ENCODE measurements at places on chromosomes 5 and 9.

DNA sequence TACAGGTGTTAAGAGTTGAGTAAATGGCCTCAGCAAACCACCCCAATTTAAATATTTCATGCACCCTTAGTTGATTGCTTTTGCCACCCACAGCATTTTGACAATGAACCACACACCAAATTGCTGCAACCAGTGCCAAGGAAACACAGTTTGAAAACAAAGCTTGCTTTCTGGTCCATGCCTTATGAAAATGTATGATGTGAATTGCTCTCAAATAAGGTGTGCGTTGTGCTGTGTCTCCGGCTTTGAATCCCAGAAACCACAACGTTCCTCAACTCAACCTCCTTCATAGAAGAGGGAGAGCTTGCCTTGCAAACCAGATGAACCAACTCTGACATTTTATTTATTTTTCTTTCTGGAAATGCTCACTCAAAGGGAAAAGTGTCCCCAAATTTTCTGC lies 762.7 kb downstream of the TLE1 start:
- no peak for DNase-seq

DNA sequence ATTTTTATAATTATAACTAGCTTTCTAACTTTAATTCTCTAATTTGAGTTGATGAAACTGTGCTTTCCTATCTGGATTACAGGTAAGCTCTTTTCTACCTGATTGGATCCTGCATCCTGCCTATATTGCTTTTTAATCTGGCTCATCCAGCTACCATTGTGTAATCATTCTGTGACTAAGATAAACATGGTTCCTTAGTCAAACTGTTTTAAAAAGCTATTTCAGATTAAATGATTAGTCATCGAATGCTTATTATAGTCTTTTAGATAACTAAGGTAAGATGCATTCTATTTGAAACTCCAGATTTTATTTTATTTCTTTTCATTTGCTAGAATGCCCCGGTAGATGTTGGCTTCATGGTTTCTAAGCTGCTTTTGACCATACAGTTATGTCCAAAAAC lies 50.7 kb downstream of the ICE1 start:
- no peak for DNase-seq

DNA sequence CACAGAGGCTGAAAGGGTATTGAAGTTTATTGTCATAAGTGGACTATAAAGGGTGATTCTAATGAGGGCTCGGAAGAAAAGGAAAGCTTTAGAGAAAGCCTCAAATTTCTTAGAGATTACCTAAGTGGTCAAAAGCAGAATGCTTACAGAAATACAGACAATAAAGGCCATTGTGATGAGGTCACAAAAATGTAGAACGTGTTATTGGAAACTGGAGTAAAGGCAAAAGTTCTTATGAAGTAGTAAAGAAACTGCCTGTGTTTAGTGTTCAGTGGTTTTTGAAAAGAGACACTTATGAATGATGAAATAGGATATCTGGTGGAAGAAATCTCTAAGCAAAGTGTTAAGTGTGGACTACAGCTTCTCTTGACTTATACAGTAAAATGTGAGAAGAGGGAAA lies 726.9 kb downstream of the DNAH5 start:
- DNase-seq = no peak

GRCh38 chr9:113653746-113654604 lies 190.4 kb downstream of the RGS3 start:
- no peak for DNase-seq

GRCh38 chr9:121955649-121956048 lies 137.5 kb downstream of the TTLL11 start:
- no peak for DNase-seq

DNA sequence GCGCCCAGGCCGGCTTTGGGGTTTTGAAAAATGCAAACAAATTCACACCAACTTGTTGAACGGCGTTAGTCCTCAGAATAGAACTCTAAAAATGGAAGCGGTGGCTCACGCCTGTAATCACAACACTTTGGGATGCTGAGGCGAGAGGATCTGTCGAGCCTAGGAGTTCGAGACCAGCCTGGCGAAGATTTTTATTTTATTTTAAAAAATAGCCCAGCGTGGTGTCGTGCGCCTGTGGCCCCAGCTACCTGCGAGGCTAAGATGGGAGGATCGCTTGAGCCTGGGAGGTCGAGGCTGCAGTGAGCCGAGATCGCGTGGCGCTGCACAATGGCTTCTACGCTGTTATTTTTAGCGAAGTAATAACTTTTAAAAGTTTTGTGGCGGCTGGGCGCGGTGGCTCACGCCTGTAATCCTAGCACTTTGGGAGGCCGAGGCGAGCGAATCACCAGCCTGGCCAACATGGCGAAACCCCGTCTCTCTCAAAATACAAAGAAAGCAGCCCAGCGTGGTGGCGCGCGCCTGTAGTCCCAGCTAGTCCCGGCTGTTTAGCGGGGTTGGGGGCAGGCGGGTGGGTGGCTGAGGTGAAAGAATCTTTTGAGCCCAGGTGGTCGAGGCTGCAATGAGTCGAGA lies 694 bp upstream of the PLIN2 start:
- no peak for DNase-seq

DNA sequence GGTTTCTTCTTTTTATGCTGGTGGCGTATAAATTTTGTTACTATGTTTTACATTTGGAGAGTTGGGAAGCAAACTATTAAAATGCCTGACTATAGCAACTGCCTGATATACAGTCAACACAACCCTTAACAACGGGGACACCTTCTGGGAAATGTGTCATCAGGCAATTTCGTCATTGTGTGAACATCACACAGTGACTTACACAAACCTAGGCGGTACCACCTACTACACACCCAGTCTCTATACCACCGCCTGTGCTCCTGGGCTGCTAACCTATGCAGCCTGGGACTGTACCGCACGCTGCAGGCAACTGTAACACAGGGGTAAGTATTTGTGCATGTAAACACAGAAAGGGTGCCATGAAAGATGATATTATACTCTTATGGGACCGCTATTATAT lies 1.3 kb upstream of the CDHR2 start:
- no peak for DNase-seq

- DNase-seq = no peak
Measured at GRCh38 chr9:5408596-5408995, 29.1 kb downstream of the PLGRKT start.

- DNase-seq = peak; percentile 28
Measured at GRCh38 chr9:121261107-121261460, 6.9 kb upstream of the GSN start.

DNA sequence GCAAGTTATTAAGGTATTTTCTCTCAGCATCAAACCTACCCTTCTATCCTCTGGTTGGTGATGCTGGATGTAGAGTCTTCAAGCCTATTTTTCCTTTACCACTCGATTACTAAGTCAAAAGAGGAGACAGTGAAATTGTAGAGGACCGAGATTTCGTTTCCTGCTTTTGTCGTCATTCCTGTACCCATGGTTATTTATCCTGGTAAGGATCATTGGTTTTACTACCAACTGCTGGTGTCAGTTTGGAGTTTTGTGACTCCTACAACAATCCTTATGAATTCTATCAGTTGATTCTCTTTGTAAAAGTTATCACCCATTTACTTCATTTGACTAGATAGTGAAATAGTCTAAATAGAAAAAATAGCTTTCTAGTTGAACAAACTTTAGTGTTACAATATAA lies 2028.2 kb upstream of the ACO1 start:
- DNase-seq = no peak

- no peak for DNase-seq
Measured at GRCh38 chr9:115777610-115778009, 376.0 kb upstream of the PAPPA start.

GRCh38 chr5:31995006-31995405 lies 179.1 kb downstream of the GOLPH3 start:
- no peak for DNase-seq

- no peak for DNase-seq
Measured at GRCh38 chr9:14080959-14081542, 232.9 kb downstream of the NFIB start.

DNA sequence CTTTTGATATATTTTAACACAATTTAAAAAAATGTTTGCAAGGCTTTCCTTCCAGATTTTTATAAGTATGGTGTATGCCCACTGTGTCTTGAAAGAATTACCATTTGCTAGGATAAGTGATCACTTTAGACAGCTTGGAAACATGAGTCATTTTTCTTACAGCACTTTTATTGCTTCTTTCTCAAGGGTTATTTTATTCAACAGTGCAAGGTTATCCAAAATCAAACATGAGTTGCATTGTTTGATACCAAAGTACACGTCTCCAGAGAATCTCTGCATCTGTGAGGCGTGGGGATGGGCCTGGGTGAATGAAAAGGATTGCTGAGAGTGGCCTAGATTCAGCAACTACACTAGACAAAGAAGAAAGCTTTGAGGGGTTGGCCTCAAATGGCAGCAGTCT lies 329.6 kb downstream of the ADAMTS6 start:
- no peak for DNase-seq

DNA sequence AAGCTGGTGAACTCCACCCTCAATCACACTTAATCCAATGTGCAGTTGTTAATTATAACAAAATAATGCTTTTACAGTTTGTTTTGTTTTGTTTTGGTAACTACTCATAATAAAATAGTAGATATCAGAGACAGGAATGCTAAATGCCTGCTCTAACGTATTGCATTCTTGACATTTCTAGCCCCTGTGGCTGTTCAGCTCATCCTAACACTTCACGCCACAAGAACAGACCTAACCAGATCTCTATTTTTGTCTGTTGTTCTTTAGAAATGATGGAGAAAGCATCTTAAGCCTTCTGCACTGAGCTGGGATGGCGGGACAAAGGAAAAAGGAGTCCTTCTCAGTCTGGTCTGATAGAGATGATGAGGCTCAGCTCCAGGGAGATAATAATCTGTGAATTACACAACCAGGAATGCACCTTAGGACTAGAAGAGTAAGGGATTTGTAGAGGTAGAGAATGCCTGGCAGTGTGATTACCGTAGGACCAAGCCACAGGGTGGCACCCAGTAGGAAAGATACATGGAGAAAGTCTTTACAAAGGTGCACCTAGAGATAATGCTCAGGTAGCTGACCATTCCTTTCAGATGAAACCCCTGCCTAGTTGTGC lies 628.8 kb downstream of the PDE4D start:
- DNase-seq = no peak
